A673 (cell line): ENCODE measurements at places on chromosomes 1 and 21.

GRCh38 chr1:217402301-217402700, 228.6 kb downstream of the GPATCH2 start:
- DNase-seq, result no peak

DNA sequence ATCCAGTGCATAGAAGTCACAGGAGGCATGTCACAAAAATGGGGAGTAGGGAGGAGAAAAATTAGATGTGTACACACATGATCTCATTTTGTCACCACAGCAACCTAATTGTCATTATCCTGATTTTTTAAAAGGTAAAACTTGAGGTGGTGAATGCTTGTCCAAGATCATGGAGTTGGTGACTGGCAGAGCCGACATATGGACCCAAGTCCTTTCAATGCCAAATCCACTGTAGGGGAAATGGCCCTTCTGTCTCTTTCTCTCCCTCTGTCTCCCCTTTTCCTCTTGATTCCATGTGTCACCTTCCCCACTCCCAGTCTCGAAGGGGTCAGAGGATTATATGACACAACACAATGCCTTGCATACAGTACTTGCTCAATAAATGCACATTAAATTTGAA, 65.7 kb upstream of the JUN start:
- no peak for DNase-seq

GRCh38 chr1:221630236-221630635, 111.7 kb downstream of the DUSP10 start:
- no peak for DNase-seq

GRCh38 chr1:3578433-3578805, 32.9 kb downstream of the MEGF6 start:
- no peak for DNase-seq

- no peak for DNase-seq
These were observed 150.0 kb downstream of the TOMM20 start for GRCh38 chr1:234978397-234979295.

GRCh38 chr1:212610575-212610967, 2.0 kb downstream of the ATF3 start:
- DNase-seq, result no peak

DNA sequence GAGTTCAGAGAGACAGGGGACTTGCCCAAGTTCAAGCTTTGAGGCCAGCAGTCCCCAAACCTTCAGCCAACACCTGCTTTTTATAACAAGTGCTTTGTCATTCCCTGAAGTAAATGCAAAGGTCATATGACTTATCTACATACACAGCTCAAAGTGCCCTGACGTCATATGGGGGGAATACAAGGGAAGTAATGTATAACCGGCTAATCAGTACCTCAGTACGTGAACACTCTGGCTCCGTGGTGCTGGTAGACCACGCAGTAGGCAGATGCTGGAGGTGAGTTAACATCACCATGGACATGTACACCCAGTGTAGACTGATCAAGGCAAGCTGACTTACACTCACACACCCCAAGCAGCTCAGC, 60.0 kb downstream of the BACE2 start:
- no peak for DNase-seq

GRCh38 chr1:19489996-19490395, 4.7 kb upstream of the CAPZB start:
- no peak for DNase-seq

DNA sequence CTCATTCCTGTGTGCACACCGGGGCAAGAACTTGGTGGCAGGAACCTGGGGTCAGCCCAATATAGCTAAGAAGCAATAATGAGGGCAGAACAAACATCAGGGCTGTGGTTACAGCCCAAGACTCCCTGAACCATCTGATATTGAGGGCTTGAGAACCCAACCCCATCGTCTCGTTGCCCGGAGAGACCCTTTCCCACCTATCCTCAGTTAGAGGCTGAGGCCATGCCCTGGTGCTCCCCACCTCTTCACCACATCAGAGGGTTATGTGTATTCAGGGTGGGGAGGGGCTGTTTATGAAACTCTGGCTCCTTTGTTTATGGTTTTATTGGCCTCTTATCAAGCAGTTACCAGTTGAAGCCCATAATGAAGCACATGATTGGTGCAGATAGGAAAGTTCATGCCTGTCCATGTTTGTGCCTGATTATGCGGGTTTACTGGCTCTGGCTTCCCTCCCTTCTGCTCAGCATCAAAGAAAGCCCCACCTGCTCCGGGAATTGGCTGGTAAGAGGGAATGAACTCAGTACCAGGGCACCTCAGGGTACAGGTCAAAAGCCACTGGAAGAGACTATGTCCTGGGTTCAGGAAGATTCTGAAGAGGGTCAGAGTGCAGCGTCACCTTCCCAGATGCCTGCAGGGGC, 14.5 kb downstream of the NUAK2 start:
- DNase-seq, result no peak

GRCh38 chr1:171019971-171020370, 70.7 kb upstream of the FMO3 start:
- no peak for DNase-seq

GRCh38 chr1:208141610-208142192, 102.5 kb downstream of the PLXNA2 start:
- no peak for DNase-seq

GRCh38 chr1:27952147-27952546, 7.6 kb upstream of the XKR8 start:
- no peak for DNase-seq

DNA sequence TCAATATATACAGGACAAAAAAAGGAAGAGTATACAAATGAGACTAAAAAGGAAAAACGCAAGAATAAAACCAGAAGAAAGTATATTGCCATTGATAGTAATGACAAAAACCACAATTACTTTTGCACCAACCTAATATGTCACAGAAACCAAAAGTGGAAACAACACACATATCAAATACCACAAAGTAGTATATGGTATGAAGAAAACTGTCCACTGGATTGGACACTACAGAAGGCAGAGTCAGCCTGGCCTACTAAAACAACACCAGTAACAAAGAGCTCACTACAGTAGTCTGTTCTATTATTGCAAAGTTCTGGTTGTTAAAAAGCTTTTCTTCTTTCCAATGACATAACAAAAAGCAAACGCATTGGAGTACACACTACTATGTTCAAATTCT, 17.7 kb downstream of the TESK2 start:
- no peak for DNase-seq

DNA sequence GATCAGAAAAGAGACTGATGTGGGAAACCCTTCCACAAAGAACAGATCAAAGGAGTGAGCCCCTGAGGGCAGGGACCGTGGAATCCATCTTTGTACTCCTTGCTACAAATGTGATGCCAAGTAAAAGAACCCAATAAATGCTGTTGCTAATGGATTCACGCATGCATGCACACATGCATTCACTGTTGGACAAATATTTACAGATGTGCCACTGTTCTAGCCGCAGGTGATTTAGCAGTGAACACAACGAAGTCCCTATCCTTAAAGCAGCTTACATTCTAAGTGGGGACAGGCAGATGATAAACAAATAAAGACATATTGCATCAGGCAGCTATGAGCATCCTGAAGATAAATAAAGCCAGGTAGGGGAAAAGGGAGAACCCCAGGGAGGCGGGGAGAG, 67.8 kb downstream of the ITPKB start:
- DNase-seq, result no peak

GRCh38 chr1:165842023-165842670, 14.7 kb downstream of the UCK2 start:
- DNase-seq, result no peak

DNA sequence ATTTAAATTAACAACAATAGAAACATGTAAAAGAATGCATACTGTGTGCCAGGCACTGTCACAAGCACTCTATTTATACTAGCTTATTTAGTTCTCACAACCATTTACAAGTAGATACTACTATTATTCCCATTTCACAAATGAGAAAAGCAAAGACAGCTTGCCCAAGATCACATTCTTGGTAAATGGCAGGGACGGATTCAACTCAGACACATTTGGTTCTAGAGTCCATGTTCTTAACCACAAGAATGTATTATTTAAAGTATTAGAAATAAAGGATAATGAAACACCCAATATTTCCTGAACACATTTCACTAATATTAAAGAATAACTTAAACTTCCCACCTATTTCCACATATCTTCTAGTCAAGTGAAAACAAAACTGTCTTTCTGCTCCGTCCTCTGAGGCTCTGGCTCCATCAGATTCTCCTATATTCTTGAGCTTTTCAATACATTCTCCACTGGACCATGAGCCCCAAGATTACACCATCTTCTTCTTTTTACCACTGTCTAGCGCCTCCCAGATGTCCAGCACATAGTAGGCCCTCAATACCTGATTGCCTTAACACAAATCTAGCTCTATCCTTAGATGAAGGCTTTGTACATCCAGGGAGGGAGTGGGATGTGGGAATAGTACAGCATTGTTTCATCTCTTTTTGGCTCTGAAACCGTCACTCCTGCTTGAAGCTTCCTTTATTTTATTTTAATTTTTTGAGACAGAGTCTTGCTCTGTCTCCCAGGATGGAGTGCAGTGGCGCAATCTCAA, 29.3 kb downstream of the SOD1 start:
- no peak for DNase-seq

DNA sequence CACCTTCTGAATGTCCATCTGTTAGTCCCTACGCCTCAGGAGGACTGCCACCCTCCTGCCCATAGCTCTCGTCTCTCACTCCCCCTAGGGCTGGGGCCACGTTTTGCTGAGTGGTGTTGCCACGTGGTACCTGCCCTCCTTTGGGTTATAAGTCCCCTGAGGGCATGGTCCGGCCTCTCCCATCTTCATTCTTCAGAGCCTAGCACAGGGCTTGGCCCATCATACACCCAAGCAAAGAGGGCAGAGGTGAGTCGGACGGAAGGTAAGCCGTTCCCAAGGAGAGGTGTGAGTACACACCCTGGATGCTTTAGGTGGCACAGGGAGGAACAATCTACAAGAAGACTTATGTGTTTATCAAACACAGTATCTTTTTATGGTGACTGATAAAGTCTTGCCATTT, 10.9 kb downstream of the PADI2 start:
- DNase-seq, result no peak

DNA sequence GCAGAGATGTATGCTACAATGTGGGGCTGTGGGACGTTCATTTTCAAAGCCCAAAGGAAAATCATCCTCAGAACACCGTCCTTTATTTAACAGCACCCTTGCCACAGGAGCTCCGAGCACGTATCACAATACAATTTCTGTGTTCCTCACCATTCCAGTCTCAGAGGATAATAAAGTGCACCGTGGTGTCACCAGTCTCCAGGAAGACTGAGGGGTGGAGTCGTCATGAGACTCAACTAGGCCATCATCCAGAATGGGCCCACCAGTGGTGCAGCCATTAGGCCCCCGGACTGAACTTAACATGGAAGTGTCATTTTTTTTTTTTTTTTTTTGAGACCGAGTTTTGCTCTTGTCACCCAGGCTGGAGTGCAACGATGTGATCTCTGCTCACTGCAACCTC, 17.2 kb downstream of the SEC16B start:
- no peak for DNase-seq

- no peak for DNase-seq
These were observed 14.2 kb upstream of the EFNA1 start for GRCh38 chr1:155113450-155113980.

GRCh38 chr1:244283772-244284171, 167.9 kb downstream of the ADSS2 start:
- no peak for DNase-seq

GRCh38 chr1:10685808-10686403, 110.5 kb downstream of the CASZ1 start:
- no peak for DNase-seq

- no peak for DNase-seq
These were observed 18.5 kb downstream of the HFM1 start for GRCh38 chr1:91386109-91386508.

DNA sequence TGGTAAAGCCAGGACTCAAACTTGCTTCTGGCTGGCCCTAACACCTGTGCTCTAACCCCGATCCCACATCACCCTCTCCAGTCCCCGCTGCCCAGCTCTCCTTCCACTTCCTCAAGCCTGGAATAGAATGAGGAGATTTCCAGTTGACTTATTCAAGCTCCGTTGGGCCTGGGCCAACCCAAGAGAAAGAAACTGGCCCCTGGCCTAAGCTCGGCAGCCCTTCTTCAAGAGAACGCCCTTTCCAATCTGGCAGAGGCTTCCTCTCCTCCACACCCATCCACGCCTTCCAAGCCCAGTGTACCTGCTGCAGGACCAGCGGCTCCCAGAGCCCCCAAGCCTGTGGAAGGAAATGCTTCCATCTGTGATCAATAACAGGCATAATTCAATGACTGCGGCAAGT, 51.9 kb downstream of the LRRN2 start:
- no peak for DNase-seq
